8988T (cell line): ENCODE measurements at places on chromosomes 6 and 20.

GRCh38 chr6:113809826-113810225 lies 47.3 kb upstream of the MARCKS start:
- DNase-seq, result no peak

- DNase-seq, result no peak
Measured at GRCh38 chr6:122530440-122531046, 58.9 kb upstream of the SERINC1 start.

GRCh38 chr6:129641344-129641743 lies 68.6 kb downstream of the ARHGAP18 start:
- no peak for DNase-seq

- no peak for DNase-seq
Measured at GRCh38 chr20:20743511-20744169, 31.2 kb upstream of the RALGAPA2 start.

DNA sequence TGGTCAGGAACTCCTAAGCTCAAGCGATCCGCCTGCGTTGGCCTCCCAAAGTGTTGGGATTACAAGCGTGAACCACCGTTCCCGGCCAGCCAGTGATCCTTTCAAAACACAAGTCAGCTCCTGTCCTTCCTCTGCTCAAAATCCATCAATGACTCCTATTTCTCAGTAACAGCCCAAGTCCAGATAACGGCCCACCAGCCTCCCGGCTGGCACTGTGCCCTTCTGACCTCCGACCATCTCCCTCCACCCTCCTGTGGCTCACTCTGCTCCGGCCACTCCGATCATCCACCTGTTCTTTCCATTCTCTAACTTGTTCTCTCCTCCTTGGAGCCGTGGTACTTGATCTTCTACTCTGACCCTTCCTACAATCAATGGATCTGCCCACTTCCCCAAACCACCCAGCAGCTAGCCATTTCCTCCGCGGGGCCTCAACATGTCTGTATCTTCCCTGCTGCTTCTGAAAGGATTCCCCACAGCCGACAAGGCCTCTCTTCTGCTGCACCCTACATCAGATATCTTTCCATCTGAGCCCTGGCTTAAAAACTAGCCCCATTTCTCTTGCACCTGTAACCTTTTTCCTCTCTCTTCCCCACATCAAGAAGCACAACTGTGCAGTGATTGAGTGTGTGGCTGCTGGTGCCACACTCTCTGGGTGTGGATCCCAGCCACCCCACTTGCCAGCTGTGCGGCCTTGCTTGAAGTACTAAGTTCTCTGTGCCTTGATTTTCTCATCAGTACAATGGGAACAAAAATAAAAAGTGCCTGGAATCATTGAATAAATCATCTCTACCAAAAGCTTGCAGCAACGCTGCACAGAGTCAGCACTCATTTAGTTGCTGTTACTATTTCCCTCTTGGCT lies 6.1 kb upstream of the ZMYND8 start:
- no peak for DNase-seq

GRCh38 chr6:34067814-34068213 lies 78.1 kb downstream of the GRM4 start:
- no peak for DNase-seq

DNA sequence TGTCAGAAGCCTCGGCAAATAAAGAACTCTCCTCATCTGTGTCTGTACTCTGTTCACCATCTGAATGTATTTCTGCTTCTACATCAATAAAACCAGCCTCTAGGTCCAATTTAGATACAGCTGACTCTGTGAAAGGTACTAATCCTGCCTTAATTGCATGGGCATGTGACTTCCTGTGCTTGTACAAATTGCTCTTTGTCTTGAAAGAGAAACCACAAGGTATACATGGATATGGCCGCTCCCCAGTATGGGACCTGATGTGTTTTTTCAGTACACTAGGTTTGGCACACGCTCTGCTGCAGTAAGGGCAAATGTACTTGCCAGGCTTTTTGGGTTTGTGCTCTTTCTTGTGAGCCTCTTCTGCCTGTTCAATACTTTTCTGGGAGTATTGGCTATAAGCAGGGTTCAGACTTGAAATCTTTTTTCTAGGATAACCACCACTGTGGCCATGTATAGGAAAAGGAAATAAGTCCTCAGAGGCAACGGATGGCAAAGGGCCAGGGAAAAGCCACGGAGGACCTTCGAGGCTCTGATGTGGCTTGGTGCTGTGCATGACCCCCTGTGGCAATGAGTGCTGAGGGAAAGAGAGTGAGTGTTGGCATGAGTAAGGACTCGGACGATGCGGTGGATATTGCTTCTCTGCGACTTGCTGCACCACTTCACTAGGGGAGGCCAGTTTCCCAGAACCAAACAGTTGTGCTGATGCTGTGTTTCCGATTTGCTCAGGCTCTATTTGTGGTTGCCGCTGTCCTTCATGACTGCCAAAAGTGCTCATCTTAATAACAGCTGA lies 170.9 kb downstream of the HIVEP2 start:
- no peak for DNase-seq

DNA sequence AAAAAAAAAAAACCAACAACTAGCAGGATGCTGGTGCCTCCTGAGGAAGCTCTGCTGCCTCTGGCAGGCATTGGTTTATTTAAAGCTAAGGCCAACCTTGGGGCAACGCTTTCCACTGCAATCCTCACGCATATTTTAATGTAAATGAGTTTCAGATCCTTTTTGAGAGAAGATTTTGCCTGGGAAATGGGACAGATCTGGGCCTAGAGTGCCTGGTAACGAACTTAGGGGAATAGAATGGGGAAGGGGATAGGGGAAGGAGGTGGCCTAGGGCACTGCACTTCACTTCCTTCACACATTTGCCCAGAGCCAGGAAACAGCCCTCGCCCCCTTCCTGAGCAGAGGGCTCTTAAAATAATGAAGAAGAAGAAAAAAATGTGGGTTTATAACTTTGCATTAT lies 132.7 kb upstream of the TMEM170B start:
- DNase-seq, result no peak

GRCh38 chr20:61708891-61709290 lies 356.8 kb downstream of the TAF4 start:
- no peak for DNase-seq

GRCh38 chr20:33836277-33836676 lies 25.1 kb downstream of the CHMP4B start:
- no peak for DNase-seq

- DNase-seq, result no peak
Measured at GRCh38 chr6:49565855-49566254, 15.4 kb downstream of the C6orf141 start.

DNA sequence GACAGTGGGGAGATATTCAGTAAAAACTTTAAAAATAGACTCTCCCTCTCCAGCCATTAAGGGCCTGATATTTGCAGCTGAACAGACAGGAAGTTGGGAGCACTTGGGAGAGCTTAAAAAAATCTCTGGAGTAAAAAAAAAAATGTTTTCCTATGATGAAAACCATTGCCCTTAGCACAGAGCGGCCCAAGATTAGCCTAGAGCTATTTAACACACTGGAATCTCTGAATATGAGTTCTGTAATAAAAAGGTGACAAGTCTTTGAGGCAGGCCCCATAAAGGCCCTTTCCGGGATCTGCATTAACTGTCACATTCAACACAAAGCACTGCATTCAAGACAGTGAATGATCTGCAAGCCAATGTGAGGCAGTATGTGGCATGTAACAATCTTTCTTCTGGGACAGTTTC lies 393.7 kb downstream of the ZFAND3 start:
- DNase-seq, result no peak

- DNase-seq, result no peak
Measured at GRCh38 chr20:59120919-59121318, 42.7 kb upstream of the ZNF831 start.

- DNase-seq, result no peak
Measured at GRCh38 chr6:56532766-56533551, 109.7 kb downstream of the DST start.

- no peak for DNase-seq
Measured at GRCh38 chr20:34941226-34941625, 14.4 kb downstream of the GSS start.

- no peak for DNase-seq
Measured at GRCh38 chr6:31163922-31164321, 5.5 kb downstream of the TCF19 start.

- no peak for DNase-seq
Measured at GRCh38 chr20:51661609-51662178, 106.5 kb downstream of the ATP9A start.

- DNase-seq, result no peak
Measured at GRCh38 chr6:166764473-166765233, 137.6 kb upstream of the RPS6KA2 start.

- no peak for DNase-seq
Measured at GRCh38 chr6:166745801-166746668, 119.0 kb upstream of the RPS6KA2 start.

- no peak for DNase-seq
Measured at GRCh38 chr6:46325561-46326530, 155.1 kb upstream of the ENPP5 start.

GRCh38 chr6:144008120-144008811 lies at the start of gene PLAGL1:
TSS of gene PLAGL1 (minus strand) at chr6:144008259. CDS start at chr6:143948136, 60,123 bp downstream.
- DNase-seq, result no peak

DNA sequence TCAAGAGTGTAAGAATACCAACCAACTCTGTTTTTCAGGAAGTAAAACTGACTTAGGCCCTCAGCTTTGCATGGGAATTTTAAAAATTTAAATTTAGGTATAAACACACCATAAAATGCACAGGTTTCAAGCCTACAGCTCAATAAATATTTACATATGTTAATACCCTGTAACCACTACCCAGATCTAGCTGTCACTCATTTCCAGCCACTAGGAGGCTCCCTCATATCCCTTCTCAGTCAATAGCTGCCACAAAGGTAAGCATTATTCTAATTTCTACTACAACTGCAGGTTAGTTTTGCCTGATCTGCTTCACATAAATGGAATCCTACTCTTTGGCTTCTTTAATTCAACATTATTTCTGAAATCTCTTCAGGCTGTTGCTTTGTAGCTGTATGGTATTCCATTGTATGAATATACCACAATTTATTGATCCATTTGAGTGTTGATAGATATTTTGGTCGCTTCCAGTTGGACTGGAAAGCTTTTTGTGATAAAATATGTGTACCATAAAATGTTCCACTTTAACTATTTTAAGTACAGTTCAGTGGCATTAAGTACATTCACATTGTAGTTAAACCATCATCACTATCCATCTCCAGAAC lies 32.5 kb upstream of the MEI4 start:
- no peak for DNase-seq

GRCh38 chr6:841569-841968 lies 148.6 kb upstream of the EXOC2 start:
- DNase-seq, result no peak

GRCh38 chr6:55399351-55399750 lies 72.1 kb downstream of the GFRAL start:
- DNase-seq, result no peak

DNA sequence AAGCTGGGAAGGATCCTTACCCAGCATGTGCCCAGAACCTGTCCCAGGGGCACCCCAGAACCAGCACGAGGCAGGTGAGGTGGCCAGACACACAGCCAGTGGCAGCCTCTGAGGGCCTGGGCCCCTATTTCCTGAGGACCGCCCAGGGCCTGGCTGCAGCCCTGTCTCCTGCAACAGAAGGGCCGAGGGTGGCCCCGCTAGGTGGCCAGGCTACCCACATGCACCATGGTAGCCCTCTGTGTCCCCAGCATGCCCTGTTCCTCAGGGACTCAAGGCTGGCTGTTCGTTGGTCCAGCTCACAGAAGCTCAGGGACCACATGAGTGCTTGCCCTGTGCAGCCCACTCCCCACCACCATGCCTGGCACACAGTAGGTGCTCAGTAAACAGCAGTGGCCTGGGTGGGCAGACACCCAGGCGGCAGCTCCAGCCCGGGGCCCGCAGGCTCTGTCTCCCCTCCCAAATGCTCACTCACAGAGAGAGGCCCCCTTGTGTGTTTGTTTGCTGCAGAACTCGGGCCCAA lies 8.2 kb downstream of the HRH3 start:
- DNase-seq, result no peak

GRCh38 chr6:23533311-23533710 lies 592.7 kb upstream of the NRSN1 start:
- no peak for DNase-seq

GRCh38 chr6:52016915-52017748 lies 70.3 kb downstream of the PKHD1 start:
- DNase-seq, result no peak

GRCh38 chr6:35754452-35755277 lies 17.8 kb downstream of the ARMC12 start:
- DNase-seq, result no peak

GRCh38 chr6:133749427-133749826 lies 139.5 kb upstream of the TCF21 start:
- no peak for DNase-seq

DNA sequence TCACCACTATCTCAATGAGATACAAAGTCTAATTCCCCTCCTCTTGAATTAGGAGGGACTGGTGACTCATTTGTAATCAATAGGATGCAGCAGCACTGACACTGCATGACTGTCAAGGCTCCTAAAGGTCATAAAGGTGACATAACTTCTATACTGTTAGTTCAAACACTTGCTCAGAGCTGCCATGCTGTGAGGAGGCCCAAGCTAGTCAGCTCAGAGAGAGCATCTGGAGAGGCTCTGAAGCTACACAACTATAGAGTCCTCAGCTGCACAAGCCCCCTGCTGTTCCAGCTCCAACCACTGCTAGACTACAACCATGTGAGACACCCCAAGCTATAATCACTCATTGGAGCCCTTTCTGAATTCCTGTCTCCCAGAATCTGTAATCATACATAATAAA lies 17.0 kb upstream of the HEY2 start:
- DNase-seq, result no peak

DNA sequence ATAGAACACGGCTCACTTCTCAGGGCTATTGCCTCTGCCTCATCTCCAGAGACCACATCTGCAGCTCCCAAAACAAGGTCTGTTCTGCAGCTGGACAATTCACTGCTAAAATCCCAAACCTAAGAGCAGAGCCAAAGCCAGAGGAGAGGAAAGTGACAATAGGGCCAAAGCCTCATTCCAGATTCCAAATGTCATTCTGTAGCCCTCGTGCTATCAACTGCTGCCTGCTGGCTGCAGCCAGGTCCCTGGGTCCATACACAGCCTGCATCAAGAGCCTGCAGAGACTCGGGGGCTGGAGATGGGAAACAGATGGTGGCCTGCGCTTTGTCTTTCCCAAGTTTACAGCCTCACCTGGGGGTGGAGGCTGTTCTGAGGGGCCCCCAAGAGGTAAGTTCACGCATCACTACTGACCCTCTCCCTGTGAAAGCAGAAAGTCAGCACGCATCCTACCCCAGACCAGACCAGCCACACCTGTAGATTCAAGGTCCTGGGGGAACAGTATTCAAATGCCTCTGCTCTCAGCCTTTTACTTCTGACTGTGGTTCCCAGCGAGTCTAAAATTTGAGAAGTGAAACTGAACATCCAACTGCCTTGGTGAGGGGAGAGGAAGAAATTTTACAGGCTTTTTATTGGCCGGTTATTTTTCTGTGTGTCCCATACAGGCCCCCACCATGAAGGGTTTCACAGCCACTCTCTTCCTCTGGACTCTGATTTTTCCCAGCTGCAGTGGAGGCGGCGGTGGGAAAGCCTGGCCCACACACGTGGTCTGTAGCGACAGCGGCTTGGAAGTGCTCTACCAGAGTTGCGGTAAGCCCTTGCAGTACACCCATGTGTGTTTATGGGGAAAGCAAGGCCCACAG lies at the start of gene LY86:
Gene LY86, plus strand, starts transcription at position 657 of the 860 bp plus-strand sequence. Its CDS starts 15 bp downstream, at position 672.
- no peak for DNase-seq

DNA sequence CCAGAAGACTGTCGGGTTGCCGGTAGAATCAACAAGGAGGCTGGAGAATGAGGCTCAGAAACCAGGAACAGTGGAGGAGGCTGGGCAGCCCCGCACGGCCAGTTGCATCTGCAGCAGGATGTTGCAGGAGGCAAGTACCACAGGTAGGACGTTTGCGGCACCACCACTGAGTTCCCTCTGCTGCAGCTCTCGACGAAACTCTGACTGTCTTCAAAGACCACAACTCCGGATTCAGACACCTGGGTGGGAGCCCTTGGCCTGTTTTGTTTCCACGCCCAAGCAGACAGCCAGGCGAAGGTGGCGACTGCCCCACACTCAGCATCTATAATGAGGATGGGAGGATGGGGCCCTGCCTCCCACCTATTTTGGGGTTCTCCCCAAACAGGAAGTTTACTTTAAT lies 218.2 kb downstream of the ZDHHC14 start:
- DNase-seq, result no peak
